ENCODE measurements at places on chromosomes 3 and 15. TPM values are rescaled to one million over a fixed set of nuclear protein-coding genes. Genes with fewer than 3 reads are reported as not detected.

Gene PLA2G4E
- total RNA-seq, result not detected

DNA sequence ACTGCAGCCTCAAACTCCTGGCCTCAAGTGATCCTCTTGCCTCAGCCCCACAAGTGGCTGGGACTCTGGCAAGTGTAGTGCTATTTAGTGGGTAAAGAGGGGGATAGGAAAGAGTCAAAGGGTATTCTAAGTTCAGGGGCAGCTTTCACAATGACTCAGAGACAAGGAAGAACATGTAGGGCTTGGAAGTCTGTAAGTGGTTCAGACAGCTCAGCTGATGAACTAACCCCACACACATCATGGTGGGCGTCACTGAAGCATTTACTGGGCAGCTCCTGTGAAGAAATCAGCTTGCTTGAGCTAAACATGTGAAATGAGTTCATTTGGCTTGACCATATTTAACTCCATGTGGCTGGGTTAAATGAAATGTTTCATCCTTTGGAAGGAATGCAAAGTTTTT, 34.6 kb upstream of the THSD4 start:
- no peak for DNase-seq

DNA sequence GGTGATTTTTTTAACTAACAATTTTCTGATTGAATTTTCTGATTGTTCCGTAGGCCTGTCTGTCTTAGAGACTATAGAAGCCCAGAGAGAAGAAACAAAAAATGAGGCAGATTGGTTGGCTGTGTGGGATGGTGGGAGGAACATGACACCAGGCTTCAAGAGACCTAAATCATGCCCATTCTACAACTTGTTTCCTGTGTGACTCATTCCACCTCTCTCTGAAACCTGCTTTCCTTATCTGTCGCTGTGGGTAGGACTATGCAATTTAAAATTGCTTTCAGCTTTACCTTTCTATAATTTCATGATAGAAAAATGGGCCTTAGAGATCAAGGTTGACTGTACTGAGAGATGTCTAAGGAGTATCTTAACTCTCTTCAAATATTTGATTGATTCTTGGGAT, 44.5 kb downstream of the OXNAD1 start:
- DNase-seq, result no peak

GRCh38 chr3:143831208-143831607, 17.1 kb downstream of the SLC9A9 start:
- DNase-seq, result no peak

All from liver (tissue), 10 donors.